T-helper 2 cell treated with Interferon-gamma antibody and Interleukin-4, amounts not matched to agents 5 μg/mL and 100 μg/mL, for 36 hours (primary cell): ENCODE measurements at places on chromosomes 1 and 21.

DNA sequence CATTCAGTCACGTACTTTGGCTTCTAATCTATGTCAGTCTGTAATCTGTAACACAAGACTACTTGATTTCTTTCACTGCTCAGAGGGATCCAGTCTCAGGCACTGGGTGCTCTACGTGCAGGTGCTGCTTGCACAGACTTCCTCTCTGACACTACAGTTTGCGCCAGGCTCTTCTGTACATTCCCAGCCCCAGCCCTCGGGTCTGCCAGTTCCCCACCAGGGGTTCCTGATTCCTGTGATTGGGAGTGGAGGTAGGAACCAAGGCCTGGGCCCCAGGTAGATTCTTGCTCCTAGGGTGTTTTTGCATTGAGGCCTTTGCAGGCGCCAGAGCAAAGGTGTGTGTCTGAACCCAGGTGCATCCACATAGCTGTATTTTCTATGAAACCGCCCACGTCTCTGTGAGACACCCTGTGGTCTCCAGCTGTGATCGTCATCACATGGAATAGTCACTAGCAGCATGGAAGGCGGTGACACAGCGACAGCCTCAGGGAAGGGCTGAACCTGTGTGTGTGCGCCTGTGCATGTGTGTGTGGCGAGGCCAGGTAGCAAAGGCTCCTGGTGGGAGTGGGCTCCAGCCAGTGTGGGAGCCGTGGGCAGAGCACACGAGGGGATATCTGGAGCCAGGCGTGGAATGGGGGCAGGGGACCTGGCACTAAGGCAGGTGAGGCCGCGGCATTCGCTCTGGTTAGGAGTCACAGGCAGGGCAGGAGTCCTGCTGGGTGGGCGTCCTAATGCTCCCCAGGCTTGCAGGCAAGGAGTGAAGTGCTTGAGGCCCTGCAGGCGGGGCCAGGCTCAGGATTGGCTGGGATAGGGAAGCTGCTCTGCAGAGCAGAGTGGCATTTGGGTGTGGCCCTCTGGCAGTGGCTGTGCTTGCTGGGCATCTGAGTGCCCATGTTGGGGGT is 5.2 kb downstream of the GJC2 start:
- DNase-seq: peak; percentile 29

GRCh38 chr1:224726441-224727182 is 110.5 kb downstream of the CNIH3 start:
- no peak for DNase-seq

GRCh38 chr1:111855260-111855659 is 99.6 kb downstream of the DDX20 start:
- no peak for DNase-seq

DNA sequence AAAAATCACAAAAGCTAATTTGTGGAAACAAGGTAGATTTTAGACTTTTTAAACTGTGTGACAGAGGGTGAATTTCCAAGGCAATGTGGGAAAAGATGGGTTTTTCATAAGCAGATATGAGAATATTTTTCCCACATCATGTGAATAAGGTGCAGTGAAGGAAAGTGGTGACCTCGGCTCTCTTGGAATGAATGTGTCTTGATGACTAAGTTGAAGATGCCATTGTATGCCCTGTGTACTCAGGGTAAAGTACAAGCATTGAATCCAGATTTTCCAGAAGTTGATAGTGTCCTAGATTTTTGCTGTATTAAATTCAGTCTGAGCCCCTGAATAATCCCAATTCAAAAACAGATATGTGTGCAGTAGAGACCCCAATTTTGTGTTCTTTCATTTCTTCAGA is 442.6 kb upstream of the ADGRL2 start:
- DNase-seq: no peak

DNA sequence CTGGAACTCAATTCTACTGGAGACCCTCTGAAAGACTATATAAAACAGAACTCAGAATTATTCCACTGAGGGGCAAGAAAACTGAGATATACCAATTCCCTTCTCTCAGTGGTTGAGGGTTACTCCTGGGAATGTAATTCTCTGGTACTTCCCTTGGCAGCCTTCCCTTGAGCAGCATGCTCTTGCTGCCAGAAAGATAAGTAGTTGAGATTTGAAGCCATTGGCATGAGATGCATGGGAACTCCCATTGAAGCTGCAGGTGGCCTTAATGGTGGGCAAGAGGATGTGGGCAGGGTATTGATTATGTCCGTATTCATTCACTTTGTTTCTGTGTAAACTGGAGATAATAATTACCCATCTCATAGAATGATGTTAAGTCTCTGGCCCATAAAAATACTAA is 28.6 kb upstream of the C1orf185 start:
- DNase-seq: no peak

GRCh38 chr1:223147873-223148272 is 4.8 kb upstream of the TLR5 start:
- no peak for DNase-seq

GRCh38 chr1:180151508-180151907 is 3.2 kb upstream of the QSOX1 start:
- DNase-seq: no peak

DNA sequence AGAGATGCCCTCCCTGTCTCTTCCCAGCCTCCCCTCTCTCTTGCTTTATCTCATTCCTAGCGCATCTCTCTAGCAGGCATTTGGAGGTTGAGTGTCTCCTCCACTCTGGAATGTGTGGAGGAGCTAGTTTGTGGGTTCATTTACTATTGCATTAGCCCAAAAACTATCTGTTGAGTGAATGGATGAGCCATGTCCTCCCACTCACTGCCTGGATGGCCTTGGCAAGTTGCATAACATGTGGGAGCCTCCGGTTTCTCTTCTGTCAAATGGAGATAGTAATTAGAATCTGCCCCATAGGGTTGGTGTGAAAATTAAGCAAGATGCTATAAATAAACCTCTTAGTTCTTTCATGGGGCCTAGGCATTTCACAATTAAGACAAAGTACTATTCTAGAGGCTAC is 181.8 kb downstream of the KAZN start:
- no peak for DNase-seq

GRCh38 chr1:207920444-207921021 is 9.6 kb upstream of the CD34 start:
- no peak for DNase-seq

DNA sequence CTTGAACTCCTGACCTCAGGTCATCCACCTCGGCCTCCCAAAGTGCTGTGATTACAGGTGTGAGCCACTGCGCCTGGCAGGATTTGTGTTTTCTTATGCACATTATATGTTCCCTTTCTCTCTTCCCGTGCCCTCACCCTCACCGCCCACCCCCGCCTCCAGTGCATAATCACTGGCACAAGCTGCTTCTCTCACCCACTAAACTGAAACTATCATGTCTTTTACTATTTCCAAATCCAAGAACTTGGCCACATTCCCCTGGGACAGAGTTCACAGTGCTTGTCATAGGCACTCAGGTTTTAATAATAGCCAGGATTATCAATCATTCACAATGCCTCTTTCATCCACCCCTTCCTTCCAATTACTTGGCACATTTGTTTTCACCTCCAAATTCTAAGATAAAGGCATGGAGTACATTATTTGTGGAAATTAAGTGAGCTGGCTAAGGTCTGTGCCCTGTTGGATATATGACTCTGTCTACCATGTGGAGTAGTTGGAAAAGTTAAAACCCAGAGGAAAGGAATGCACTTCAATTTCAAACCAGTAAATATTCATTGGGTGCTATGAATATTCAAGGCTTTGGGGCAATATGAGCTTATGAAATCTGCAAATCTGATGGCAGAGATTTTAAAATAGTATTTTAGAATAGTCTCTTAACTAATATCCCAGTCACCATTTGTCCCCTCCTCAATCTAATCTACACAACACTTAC is 17.6 kb upstream of the MAPKAPK2 start:
- no peak for DNase-seq

GRCh38 chr21:45295576-45296365 is 8.1 kb upstream of the POFUT2 start:
- DNase-seq: no peak

DNA sequence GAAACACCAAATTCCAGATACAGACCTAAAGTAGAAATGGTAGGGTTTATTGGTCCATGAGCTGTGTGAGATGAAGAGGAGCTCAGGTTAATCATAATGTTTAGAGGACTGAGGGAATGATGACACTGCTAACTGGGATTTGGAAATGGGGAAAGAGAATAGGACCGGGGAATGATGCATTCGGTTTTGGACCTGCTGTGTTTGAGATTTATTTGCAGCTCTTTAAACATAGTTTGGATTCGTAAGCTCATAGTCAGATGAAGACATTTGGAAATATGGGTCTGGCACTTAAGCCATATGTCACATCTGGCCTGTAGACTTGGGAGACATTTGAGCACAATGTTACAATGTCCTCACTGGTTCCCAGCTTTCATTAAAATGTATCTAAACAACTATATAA is 127.9 kb upstream of the DUSP10 start:
- DNase-seq: no peak

DNA sequence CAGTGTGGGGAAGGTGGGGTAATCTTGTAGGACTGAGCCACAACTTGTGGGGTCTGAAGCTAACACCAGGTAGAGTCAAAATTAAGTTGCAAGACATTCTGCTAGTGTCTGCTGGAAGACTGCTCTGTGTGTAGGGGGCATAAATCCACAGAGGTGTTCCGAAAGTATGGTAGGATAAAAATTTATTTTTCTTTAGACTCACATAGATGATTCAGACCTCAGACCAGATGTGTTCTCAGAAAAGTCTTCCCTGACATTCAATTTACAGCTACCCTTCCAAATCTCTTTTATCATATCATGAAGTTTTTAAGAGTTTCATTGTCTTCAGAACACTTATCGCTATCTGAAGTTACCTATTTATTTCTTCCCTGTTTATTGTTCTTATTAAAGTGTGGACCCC is 21.3 kb downstream of the DUSP10 start:
- DNase-seq: no peak

- no peak for DNase-seq
These were observed 35.9 kb upstream of the KIF21B start for GRCh38 chr1:201059401-201059800.

GRCh38 chr1:223723351-223723904 is 11.1 kb downstream of the CAPN2 start:
- no peak for DNase-seq

- no peak for DNase-seq
These were observed 116.2 kb downstream of the KCNJ6 start for GRCh38 chr21:37800057-37800455.

DNA sequence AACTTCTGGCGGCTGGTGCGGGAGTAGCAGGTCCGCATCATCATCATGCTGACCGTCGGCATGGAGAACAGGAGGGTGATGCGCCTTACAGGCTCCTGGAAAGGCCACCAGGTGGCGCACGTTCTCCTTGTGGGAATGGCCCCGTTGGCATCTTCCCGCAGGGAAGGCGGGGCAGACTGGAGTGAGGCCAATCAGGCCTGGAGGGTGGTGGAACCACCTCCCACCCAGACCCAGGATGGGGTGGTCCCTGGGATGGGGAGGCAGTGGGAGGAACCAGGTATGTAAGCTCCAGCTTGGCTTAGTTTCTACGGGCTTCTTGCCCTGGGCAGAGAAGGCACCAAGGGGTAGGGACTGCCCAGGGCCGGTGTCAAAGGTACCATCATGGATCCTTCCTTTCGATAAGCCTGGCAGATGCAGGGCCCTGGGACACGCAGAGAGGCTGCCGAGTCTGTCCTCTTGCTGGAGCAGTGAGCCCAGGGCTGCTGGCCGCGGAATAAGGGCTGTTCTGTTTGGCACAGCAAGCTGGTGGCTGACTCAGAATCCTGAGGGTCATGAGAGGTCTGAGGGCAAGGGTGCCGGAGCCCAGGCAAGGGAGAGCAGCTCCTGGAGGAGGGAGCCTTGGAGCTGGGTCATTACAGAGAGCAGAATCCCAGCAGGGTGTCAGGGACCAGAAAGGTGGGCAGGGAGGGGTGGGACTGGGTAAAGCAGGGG is 8.7 kb upstream of the LGR6 start:
- DNase-seq: peak; percentile 68

DNA sequence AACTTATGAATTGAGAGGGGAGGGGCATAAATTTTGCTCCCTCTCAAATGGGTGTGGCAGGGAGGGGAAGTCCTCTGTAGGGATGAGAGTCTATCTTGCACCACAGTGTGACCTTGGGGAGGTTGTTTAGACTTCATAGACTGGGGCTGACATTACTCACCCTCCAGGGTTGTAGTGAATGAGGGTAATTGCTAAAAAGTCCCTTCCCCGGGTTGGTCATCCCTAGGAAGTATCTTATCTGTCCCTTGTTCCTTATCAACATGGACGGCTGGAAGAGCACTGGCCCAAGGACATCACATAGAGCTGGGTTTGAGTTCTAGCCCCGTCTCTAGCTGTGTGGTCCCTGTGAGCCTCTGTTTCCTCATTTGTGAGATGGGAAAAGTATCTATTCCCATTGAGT is 52.4 kb upstream of the SLC2A1 start:
- no peak for DNase-seq

- DNase-seq: no peak
These were observed 501.4 kb downstream of the TTLL7 start for GRCh38 chr1:83497563-83497962.

- DNase-seq: no peak
These were observed 36.0 kb upstream of the ABCD3 start for GRCh38 chr1:94382201-94382600.

DNA sequence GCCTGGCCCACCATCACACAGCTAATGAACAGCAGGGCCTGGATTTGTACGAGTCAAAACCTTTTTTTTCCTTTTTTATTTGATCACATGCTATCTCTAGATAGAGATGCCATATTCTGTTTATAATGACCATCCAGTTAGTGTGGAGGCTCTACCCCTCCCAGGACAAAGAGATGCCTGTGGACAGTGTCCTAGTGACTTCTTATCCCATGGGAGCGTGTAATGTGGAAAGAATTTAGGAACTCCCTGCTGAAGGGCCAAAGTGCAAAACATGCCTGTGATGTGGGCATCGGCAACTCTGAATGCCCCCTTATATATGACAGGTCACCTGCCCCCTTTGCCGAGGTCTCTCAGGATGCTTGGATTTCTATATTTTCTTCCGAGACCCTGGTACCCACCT is 292.2 kb downstream of the RRAGC start:
- DNase-seq: no peak

GRCh38 chr1:197921235-197922069 is 4.3 kb downstream of the LHX9 start:
- no peak for DNase-seq

GRCh38 chr1:110718452-110718851 is 43.7 kb upstream of the KCNA3 start:
- no peak for DNase-seq

DNA sequence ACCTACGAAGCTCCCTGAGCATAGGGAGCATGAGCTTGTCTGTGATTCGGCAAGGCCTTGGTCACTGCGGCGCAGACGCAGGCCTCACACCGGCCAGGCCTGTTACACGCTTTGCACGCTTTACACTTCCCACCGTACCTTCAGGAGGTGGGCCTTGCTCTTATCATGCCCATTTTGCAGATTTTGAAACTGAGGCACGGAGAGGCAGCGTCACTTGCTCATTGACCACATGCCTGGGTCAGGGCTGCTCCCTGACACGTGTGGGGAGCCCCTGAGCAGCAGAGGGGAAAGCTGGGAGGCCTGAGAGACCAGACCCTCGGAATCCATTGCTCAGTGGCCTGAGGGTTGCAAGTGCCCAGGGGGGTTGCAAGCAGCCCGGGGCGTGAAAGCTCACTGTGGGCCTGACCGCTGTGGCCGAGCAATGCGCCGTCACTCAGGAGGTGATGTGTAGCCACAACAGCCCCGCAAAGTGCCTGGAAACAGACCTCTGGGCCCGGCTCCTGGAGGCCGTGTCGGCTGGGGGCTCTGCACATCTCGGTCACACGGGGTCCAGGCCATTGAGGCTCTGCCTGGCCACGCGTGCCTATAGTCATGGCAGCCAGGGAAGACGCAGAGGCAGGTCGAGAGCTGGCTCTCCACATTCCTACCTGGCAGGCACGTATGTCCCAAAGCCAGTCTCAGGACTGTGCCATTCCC is 6.9 kb downstream of the ARHGEF16 start:
- no peak for DNase-seq
